ENCODE measurements at places on chromosomes 16 and 17. TPM values are rescaled to one million over a fixed set of nuclear protein-coding genes. Genes with fewer than 3 reads are reported as not detected.
A peak's percentile ranks its signal among the peaks of the same experiment; 100 is the strongest.

Gene RNF112
- total RNA-seq: not detected

Gene KRTAP17-1
- total RNA-seq: not detected

- H3K27me3 ChIP-seq: no peaks in the 10 kb centered on the region
- peak overlapping the region; percentile 54 for H3K27ac ChIP-seq
- H3K4me3 ChIP-seq: no peak overlapping the region
- H3K36me3 ChIP-seq: peaks cover 18% of the 10 kb centered on the region
- DNase-seq: no peak
Measured at GRCh38 chr17:4032738-4033137, 68.5 kb upstream of the ATP2A3 start.

- H3K4me3 ChIP-seq: no peak overlapping the region
- no peak for DNase-seq
- peaks cover 18% of the 10 kb centered on the region for H3K4me1 ChIP-seq
- no peaks in the 10 kb centered on the region for H3K36me3 ChIP-seq
Measured at GRCh38 chr17:83103200-83103942, 24.0 kb downstream of the METRNL start.

DNA sequence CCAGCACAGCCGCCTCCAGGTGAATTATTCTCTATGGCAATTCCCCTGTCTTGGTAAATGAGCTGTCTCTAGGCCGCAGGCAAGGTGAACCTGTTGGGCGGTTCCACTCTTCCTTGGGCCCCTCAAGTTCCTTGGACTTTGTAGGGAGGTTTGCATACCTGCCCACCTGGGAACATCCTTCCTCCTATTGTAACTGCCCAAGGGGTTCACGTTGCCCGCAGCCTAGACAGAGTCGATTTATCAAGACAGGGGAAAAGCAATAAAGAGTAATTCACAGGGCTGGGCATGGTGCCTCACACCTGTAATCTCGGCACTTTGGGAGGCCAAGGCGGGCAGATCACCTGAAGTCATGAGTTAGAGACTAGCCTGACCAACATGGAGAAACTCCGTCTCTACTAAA, 122.5 kb downstream of the KCNJ18 start:
- H3K27me3 ChIP-seq: no peaks in the 10 kb centered on the region
- H3K36me3 ChIP-seq: no peaks in the 10 kb centered on the region
- H3K4me1 ChIP-seq: no peaks in the 10 kb centered on the region

GRCh38 chr17:20273741-20274500, 193.4 kb downstream of the LGALS9B start:
- no peak for DNase-seq
- H3K36me3 ChIP-seq: no peaks in the 10 kb centered on the region
- H3K27me3 ChIP-seq: peaks cover 1% of the 10 kb centered on the region
- H3K4me1 ChIP-seq: no peaks in the 10 kb centered on the region

DNA sequence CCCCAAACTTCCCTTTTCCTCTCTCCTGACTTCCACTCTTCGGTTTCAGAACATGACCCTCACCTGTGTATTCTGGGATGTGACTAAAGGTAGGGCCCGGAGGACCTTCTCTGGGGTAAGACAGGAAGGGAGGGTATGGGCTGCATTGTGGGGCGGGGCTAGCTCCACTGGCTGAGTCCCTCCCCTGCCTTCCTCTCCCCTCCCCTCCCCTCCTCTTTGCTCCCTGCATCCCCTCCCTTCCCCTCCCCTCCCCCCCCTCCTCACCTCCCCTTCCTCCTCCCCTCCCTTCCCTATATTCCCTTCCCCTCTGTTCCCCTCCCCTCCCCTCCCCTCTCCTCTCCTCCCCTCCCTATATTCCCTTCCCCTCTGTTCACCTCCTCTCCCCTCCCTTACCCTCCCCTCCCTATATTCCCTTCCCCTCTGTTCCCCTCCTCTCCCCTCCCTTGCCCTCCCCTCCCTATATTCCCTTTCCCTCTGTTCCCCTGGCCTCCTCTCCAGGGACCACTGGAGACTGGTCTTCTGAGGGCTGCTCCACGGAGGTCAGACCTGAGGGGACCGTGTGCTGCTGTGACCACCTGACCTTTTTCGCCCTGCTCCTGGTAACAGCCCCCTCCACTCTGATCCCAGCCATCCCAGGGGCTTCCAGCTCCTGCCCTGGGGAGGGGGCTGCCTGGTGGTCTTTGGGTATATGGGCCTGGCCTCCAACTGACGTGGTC, 11.8 kb downstream of the ADGRG3 start:
- peaks cover 51% of the 10 kb centered on the region for H3K4me1 ChIP-seq
- H3K27me3 ChIP-seq: no peaks in the 10 kb centered on the region
- DNase-seq: no peak

DNA sequence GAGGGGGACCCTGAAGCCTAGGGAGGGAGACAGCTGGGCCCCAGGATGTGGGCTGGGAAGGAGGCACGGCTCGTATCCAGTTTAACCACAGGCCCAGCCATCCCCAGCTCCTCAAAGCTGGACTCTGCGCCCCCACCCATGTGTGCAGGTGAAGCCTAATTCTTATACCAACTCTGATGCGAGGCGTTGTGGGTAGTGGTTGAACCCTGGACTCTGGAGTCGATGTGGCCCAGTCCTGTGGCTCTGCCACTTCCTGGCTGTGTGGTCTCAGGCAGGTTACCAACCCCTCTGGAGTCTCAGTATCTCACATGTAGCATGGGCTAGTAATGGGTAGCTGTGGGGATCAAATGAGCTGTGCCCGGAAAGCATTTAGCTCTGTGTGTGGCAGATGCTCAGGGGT, 60.4 kb upstream of the TOB1 start:
- no peaks in the 10 kb centered on the region for H3K36me3 ChIP-seq
- H3K27me3 ChIP-seq: peaks cover 1% of the 10 kb centered on the region

DNA sequence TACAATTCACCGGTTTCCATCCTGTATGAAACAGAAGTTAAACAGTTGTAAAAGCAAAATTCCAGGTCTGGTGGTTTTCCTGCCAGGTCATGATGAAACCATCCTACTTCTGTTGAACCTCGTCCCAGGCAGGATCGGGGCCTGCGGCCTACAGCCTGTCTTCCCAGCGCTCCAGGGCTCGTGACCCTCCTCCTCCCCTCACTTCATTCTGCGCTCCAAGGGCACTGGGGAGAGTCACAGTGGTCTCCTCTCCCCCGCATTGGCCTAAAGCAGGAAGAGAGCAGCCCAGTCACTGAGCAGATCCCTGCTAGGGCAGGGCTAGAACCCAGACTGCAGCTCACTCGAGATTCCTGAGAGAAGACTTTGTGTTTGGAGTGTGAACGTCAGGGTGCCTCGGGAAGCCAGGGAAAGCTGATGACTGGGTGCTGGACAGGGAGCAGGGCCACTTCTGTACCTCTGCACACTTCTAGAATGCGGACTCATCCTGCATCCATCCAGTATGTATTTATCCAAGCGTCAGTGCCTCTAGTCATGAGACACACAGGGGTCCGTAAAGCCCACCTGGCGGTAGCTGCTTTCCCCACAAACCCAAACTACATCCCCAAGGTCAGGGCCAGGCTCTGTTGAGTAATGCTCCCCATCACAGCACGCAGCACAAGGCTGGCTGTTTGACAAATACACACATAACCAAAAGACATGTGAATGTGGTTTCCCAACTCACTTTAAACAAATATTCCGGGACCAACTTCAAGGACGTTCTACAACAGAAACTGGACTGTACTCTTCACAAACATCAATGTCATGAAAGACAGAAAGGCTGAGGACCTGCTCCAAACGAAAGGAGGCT, 1.7 kb upstream of the ITGAE start:
- H3K4me3 ChIP-seq: 0 out of 2 replicates have a peak overlapping the region, but pooled peaks have one; percentile 8
- H3K27ac ChIP-seq: peak overlapping the region; percentile 98
- H3K27me3 ChIP-seq: no peaks in the 10 kb centered on the region
- peak; percentile 100 for DNase-seq
- H3K4me1 ChIP-seq: peaks cover 90% of the 10 kb centered on the region
- no peaks in the 10 kb centered on the region for H3K36me3 ChIP-seq

DNA sequence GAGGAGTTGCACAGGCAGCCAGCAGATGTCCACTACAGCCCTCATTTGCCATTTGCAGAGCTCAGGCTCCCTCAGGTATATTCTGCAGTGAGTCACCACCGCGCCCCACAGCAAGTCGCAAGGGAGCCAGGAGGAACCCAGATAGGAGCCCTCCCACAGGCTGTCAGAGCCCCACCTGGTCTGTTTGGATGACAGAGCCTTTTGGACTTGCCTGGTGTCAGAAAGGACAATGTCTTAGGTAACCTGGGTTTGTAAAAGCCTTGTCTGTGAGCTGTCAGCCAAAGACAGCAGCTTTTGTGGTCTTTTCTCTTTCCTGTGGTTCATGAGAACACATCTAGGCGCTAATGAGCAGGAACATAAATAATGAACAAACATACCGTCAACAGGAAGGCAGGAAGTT, 70.9 kb downstream of the GNAO1 start:
- DNase-seq: no peak
- H3K4me1 ChIP-seq: peaks cover 52% of the 10 kb centered on the region
- H3K27me3 ChIP-seq: peaks cover 4% of the 10 kb centered on the region
- no peak overlapping the region for H3K4me3 ChIP-seq

DNA sequence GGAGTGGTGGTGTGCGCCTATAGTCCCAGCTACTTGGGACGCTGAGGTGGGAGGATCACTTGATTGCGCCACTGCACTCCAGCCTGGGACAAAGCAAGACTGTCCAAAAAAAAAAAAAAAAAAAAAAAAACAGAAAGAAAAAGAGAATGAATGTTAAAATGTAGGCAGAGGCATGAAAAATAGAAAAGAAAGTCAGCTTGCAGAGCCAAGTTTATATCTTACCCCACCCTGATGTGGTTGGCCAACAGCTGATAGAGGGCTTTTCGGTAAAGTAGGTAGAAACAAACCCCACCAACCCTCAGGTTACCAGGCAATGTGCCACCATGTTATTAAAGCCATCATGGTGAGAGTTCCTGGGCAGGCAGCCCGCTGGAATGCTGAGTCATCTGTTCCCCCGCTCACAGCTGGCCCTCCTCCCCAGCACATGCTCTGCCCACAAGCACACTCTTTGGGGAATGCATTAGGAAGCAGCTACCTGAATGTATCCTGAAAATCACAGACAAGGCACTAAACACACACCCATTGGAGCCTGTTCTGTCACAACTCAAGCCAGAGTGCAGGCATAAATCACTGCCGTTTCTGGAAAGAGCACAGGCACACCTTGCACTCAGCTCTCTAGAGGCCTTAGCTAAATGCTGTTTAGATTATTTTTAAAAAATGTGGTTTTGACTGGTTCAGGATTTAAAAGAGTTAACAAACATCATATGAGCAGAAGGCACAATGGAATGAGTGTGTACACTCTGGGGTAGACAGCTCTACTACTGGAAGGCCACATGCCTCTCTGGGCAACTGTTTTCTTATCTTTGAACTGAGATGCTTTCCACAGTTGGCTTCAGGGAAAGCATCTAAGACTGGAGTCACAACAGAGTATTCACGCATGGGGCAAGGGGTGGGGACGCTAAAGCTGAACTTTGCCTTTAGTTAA, 128.5 kb downstream of the PARN start:
- H3K27ac ChIP-seq: peak overlapping the region; percentile 75
- peak; percentile 92 for DNase-seq
- H3K36me3 ChIP-seq: no peaks in the 10 kb centered on the region
- peaks cover 99% of the 10 kb centered on the region for H3K4me1 ChIP-seq
- H3K27me3 ChIP-seq: no peaks in the 10 kb centered on the region

DNA sequence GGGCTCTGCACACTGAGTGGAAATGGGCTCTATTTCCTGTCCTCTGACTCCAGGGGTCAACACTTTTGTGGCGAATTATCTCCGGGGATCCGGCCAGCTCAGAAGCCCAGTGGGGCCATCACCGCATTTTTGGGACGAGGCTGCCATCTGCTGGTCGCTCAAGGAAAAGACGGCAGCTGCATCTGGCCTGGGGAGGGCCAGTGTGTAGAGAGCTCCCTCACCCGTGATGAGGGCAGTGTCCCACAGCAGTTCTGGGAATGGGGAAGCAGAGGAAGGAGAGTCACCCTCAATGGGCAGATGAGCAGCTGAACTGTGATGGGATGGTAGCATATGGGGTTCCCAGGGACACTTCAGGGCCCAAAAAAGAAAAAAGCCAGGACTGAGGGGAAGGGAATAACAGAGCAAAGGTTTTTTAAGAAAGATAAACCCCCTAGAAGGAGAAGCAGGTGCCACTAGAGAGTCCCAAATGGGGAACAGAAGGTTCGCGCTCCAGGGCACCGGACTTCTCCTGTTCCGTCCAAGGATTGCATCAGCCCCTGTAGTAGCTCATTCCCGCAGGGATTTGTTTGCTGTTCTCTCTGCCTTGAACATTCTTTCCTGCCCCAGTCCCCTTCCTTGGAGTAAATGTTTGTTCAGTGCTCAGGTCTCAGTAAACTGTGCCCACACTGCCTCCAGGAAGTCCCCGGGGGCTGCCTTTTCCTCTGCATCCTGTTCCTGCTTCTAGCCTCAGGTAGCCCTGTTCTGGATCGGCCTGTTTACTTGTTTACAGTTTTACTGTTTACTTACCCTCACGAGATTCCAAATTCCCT, 9.3 kb upstream of the ABCC12 start:
- H3K4me3 ChIP-seq: peak overlapping the region; percentile 53
- no peaks in the 10 kb centered on the region for H3K36me3 ChIP-seq
- peak; percentile 82 for DNase-seq
- peaks cover 36% of the 10 kb centered on the region for H3K4me1 ChIP-seq

DNA sequence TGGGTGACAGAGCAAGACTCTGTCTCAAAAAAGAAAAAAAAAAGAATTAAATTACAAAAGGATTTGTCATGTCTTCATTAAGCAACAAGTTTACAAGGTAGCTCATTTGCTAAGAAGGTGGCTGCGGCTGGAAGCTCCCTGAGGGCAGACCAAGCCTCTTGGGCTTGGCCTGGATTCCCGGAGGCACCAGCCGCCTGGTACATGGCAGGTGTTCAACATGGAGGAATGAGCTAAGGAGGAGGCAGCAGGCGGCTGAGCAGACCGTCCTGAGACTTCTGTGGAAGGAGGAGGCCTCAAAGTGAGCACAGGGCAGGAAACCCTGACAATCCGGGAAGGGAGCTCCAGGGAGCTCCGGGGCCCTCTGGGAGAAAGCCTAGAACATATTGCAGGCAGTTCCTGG, 3.2 kb upstream of the MYLK3 start:
- DNase-seq: no peak
- no peaks in the 10 kb centered on the region for H3K36me3 ChIP-seq
- H3K4me3 ChIP-seq: no peak overlapping the region
- H3K4me1 ChIP-seq: peaks cover 46% of the 10 kb centered on the region
- no peak overlapping the region for H3K27ac ChIP-seq
- peaks cover 10% of the 10 kb centered on the region for H3K27me3 ChIP-seq

Measured in HepG2 (cell line).